ENCODE measurements at places on chromosomes 12 and 14. TPM values are rescaled to one million over a fixed set of nuclear protein-coding genes. Genes with fewer than 3 reads are reported as not detected.

PPP1R13B gene
- 78.5 TPM for total RNA-seq

ETFBKMT gene
- 2.8 TPM for total RNA-seq

DCN gene
- total RNA-seq = 753 TPM

GZMB gene
- total RNA-seq = 8.1 TPM

PIK3C2G gene
- total RNA-seq = 0.69 TPM

GRCh38 chr12:68148261-68148951 lies 11.1 kb downstream of the IFNG start:
- no peaks in the 10 kb centered on the region for H3K36me3 ChIP-seq
- H3K4me3 ChIP-seq = no peak overlapping the region
- peaks cover 5% of the 10 kb centered on the region for H3K27me3 ChIP-seq
- H3K27ac ChIP-seq = no peak overlapping the region
- DNase-seq = no peak
- H3K4me1 ChIP-seq = no peaks in the 10 kb centered on the region

DNA sequence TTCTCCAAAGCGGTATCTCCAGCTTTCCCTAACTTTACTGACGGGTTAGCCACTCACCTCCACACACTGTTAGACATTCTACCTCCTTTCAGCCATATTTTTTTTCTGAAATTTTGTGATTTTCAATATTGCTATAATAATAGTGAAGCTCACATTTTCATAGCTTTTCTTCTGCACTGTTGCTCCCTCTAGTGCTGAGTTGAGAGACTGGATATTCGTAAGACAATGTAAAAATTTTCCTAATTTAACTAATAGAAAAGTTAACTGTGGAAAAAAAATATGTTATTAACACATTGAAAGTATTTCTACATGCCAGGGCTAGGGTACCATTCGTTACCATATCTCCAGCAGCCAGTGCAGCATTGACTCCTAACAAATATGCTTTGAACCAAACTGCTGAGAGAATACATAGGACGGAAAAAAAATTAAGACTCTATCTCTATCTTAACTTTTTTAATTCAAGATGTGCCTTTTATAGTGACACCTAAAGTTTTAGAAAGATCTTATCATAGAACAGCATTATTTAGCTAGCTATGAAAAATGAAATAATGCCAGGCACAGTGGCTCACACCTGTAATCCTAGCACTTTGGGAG lies 48.7 kb upstream of the ABCC9 start:
- no peaks in the 10 kb centered on the region for H3K27me3 ChIP-seq
- no peak overlapping the region for H3K27ac ChIP-seq
- DNase-seq = no peak
- H3K4me1 ChIP-seq = no peaks in the 10 kb centered on the region

GRCh38 chr14:65954942-65955341 lies 531.2 kb upstream of the CCDC196 start:
- H3K4me1 ChIP-seq = no peaks in the 10 kb centered on the region
- no peak overlapping the region for H3K4me3 ChIP-seq
- DNase-seq = no peak

GRCh38 chr12:45235087-45236025 lies 19.5 kb downstream of the ANO6 start:
- peaks cover 42% of the 10 kb centered on the region for H3K4me1 ChIP-seq
- no peaks in the 10 kb centered on the region for H3K36me3 ChIP-seq
- H3K27ac ChIP-seq = peak overlapping the region; percentile 74
- DNase-seq = no peak

DNA sequence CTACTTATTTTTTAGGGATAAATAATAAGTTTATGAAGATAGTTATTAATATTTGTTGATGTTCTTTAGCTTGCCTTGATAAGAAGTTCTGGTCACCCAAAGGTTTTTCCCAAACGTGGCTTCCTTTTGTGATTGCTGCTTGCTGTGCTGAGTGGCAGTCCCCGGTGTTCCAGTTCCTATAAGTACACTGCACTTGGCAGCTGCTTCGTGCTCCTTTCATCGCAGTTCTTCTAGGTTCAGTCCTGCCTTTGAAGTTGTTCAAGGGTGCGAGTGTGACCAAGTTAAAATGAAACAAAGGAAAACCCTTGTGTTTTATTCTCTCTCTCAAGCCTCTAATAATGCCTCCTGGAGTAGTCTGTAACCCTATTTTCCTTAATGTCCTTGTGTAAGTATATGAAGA lies 128.5 kb upstream of the ATF1 start:
- no peak overlapping the region for H3K4me3 ChIP-seq
- H3K36me3 ChIP-seq = no peaks in the 10 kb centered on the region
- H3K4me1 ChIP-seq = peaks cover 13% of the 10 kb centered on the region

GRCh38 chr12:101696251-101697196 lies 916 bp upstream of the CHPT1 start:
- H3K27me3 ChIP-seq = no peaks in the 10 kb centered on the region
- peaks cover 16% of the 10 kb centered on the region for H3K4me1 ChIP-seq
- no peaks in the 10 kb centered on the region for H3K36me3 ChIP-seq
- peak overlapping the region; percentile 92 for H3K4me3 ChIP-seq
- DNase-seq = peak; percentile 70

DNA sequence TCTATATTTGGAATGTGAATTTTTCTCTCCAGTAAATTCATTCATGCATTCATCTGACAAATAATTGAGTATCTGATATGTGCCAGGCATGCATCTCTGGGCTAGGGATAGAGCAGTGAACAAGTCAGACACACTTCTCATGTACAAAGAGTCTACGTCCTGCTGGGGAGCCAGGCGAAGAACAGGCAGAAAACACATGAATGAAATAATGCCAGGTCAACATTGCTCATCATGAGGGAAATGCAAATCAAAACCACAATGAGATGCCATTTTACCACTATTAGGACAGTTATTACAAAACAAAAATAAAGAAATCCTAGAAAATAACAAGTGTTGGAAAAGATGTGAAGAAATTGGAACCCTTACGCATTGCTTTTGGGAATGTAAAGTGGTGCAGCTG lies 90.3 kb downstream of the PAX9 start:
- no peaks in the 10 kb centered on the region for H3K27me3 ChIP-seq
- H3K4me1 ChIP-seq = no peaks in the 10 kb centered on the region

DNA sequence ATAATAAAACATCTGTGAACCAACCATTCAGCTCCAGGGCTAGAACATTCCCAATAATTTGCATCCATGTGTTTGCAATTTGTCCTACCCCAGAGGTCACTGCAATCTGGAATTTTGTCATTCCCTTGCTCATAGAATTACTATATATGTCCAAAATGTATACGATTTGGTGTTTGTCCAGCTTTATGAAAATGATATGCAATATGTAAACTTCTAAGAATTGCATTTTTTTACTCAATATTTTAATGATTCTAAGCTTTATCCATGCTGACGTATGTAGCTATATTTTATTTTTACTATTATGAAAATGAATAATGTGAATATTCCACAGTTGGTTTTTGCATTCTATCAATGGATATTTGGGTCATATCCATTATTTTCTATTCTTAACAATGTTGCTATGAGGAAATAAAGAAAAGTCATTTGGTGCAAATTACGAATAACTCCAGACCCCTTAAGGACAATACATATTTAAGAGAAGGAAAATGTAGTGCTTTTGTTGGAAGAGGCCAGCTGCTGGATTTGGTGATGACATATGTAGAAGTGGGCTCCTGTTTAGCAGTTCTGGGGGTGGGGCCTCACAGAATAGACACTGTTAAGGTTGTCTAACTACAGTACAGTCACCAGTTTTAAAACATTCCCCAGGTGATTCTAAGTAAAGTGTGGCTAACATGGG lies 139.4 kb downstream of the SLC38A4 start:
- H3K36me3 ChIP-seq = no peaks in the 10 kb centered on the region
- no peak overlapping the region for H3K4me3 ChIP-seq
- no peaks in the 10 kb centered on the region for H3K4me1 ChIP-seq

DNA sequence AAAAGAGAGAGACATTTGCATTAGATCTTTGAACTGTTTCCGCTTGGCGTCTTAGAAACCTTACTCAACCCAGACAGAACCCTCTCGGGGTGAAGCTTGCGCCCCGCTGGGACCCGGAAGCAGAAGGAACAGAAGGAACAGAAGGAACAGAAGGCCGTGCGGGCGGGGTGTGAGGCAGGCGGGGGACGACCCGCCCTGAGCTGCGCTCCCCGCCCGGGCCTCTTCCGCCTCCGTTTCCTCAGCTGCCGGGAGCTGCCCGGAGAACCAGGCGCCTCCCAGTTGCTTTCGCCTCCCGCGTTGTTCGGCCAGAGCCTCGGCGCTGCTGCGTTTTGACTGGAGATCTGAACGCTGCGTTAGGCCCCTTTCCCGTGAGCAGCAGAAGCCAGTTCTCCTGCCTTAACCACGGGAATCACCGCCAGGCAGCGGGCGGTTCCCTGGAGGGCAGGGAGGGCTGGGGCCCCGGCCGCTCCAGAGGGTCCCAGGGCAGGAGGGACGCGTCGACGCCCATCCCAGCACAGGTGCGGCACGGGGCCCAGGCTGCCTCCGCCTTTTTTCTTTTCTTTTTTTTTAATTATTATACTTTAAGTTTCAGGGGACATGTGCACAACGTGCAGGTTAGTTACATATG lies 19.3 kb upstream of the MMP17 start:
- H3K36me3 ChIP-seq = no peaks in the 10 kb centered on the region
- DNase-seq = no peak
- H3K27me3 ChIP-seq = no peaks in the 10 kb centered on the region
- peak overlapping the region; percentile 40 for H3K4me3 ChIP-seq
- H3K27ac ChIP-seq = no peak overlapping the region

- no peak for DNase-seq
- H3K27ac ChIP-seq = no peak overlapping the region
- peaks cover 10% of the 10 kb centered on the region for H3K4me1 ChIP-seq
- H3K4me3 ChIP-seq = no peak overlapping the region
- H3K36me3 ChIP-seq = peaks cover 15% of the 10 kb centered on the region
Measured at GRCh38 chr12:944211-944610, 5.3 kb downstream of the RAD52 start.

DNA sequence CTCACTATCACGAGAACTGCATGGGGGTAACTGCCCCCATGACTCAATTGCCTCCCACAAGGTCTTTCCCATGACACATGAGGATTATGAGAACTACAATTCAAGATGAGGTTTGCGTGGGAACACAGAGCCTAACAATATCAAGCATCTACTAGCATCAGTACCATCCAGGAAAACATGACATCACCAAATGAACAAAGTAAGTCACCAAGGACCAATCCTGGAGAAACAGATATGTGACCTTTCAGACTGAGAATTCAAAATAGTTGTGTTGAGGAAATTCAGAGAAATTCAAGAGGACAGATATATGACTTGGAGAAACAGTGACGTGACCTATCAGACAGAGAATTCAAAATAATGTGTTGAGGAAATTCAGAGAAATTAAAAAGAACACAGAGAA lies 65.8 kb upstream of the TMTC2 start:
- no peaks in the 10 kb centered on the region for H3K27me3 ChIP-seq
- no peak overlapping the region for H3K27ac ChIP-seq
- no peak overlapping the region for H3K4me3 ChIP-seq
- no peaks in the 10 kb centered on the region for H3K4me1 ChIP-seq

DNA sequence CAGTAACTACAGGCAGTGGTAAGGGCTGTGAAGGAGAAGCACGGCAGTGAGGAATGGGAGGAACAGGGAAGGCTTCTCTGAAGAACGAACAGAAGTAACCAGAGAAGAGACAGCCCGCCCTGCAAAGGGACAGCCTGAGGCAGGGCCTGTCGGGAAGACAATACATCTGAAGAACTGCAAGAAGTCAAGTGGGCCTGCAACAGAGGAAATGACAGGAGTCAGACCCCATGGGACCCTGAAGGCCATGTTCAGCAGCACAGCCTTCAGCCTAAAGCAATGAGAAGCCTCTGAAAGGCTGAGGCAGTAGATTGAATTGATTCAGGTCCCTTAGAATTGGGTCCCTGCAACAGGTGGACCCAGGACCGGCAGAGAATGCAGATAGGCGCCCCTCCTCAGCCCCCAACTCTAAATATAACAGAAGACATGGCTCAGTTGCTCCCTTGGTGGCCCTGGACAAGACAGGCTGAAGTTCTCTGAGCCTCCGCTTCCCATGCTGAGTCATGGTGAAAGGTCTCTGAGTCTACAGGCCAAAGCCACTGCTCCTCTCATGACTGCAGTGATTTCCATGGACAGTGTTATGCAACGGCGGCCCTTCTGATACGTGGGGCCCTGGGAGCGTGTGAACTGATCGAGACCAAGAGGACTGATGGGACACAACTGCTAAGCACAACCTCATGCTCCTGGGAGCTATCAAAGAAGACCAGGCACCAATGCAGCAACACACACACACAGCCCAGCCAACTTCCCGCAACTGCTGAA lies 10.8 kb upstream of the ACTR6 start:
- H3K36me3 ChIP-seq = no peaks in the 10 kb centered on the region
- H3K27ac ChIP-seq = no peak overlapping the region
- H3K4me1 ChIP-seq = no peaks in the 10 kb centered on the region
- DNase-seq = no peak
- no peaks in the 10 kb centered on the region for H3K27me3 ChIP-seq

Measured in upper lobe of right lung (tissue), 1 donor.